ENCODE measurements at places on chromosomes 11 and 22.

DNA sequence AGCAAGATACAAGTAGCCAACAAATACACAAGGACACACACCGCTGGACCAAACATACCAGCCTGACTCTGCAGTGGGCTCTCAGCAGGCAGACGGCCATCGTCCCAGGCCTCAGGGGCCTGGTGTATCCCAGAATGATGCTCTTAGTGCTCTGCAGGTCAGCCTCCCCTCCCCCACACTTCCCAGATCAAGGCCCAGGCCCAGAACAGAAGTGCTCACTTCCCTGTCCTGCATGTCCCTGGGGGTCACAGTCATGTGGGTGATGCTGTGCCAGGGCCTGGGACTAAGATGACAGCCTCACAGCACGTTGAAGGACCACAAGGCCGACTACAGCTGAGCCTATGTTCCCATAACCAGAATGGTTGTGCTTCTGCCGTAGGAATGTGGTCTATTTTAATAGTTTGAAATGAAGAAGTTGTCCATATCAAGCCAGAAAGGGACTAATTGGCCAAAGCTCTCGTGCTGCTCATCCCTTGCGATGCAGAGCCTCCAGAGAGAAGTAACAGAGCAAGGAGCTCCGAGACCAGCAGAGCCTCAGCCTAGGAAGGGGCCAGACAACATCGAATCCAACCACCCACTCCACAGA is 48.6 kb downstream of the GAB4 start:
- DNase-seq = no peak

GRCh38 chr11:32088117-32088941 is 2.5 kb upstream of the RCN1 start:
- DNase-seq = peak; percentile 92

- DNase-seq = no peak
These were observed 105.5 kb upstream of the TOP3B start for GRCh38 chr22:22087854-22088657.

- no peak for DNase-seq
These were observed 37.5 kb downstream of the RBFOX2 start for GRCh38 chr22:35991168-35991567.

DNA sequence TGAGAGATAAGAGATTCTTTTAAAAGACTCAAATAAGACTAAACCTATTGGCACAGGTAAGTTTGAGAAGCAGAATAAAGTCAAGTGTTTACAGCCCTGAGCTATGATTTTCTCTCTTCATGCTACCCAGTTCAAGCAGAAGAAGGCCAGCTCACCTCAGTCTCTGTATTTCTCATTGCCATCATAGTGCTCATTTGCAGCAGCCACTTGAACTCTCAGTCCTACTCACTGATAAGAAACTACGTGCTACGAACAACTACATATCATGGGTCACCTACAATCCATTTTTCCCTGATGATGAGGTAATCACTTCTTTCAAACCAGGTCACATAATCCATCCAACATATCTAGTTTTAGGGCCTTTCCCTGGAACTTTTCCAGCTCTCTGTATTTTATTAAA is 617.5 kb downstream of the JRKL start:
- no peak for DNase-seq
